Caki2 (cell line): ENCODE measurements at places on chromosomes 6 and 20. TPM values are rescaled to one million over a fixed set of nuclear protein-coding genes. Genes with fewer than 3 reads are reported as not detected.

The PHACTR3 gene
- not detected in 2 replicates for total RNA-seq

The TOMM6 gene
- total RNA-seq, result 264 and 306 TPM in 2 replicates

The SLCO4A1 gene
- total RNA-seq, result 65.5 and 77.6 TPM in 2 replicates

The ULBP2 gene
- total RNA-seq, result 7.1 and 8.8 TPM in 2 replicates

The GLO1 gene
- 227 and 273 TPM in 2 replicates for total RNA-seq

The EEF1A2 gene
- 249 and 281 TPM in 2 replicates for total RNA-seq

The KIF13A gene
- 23.7 and 26.4 TPM in 2 replicates for total RNA-seq

The SIRPD gene
- total RNA-seq, result not detected in 2 replicates

The RBM12 gene
- 52.0 and 59.2 TPM in 2 replicates for total RNA-seq

The PI16 gene
- not detected in 2 replicates for total RNA-seq

The PAK5 gene
- not detected in 2 replicates for total RNA-seq

The TOP1 gene
- 10.3 and 18.4 TPM in 2 replicates for total RNA-seq

The MYB gene
- 0.95 TPM in 1 of 2 replicates, not detected in the other for total RNA-seq

The TAB2 gene
- 18.4 and 27.2 TPM in 2 replicates for total RNA-seq

The SLPI gene
- 1.5 TPM in 1 of 2 replicates, not detected in the other for total RNA-seq

The BPI gene
- not detected in 2 replicates for total RNA-seq

The TMEM217 gene
- 0.74 TPM in 1 of 2 replicates, not detected in the other for total RNA-seq

GRCh38 chr6:136158387-136158821, 91.7 kb downstream of the MTFR2 start:
- peak; percentile 3 for DNase-seq

- DNase-seq, result no peak
Measured at GRCh38 chr6:6723921-6724538, 135.5 kb downstream of the LY86 start.

GRCh38 chr6:152848919-152849318, 98.3 kb downstream of the VIP start:
- DNase-seq, result no peak

GRCh38 chr6:11912420-11912819, 99.7 kb upstream of the HIVEP1 start:
- DNase-seq, result no peak

- DNase-seq, result no peak
Measured at GRCh38 chr6:95328231-95328630, 249.1 kb upstream of the MANEA start.

DNA sequence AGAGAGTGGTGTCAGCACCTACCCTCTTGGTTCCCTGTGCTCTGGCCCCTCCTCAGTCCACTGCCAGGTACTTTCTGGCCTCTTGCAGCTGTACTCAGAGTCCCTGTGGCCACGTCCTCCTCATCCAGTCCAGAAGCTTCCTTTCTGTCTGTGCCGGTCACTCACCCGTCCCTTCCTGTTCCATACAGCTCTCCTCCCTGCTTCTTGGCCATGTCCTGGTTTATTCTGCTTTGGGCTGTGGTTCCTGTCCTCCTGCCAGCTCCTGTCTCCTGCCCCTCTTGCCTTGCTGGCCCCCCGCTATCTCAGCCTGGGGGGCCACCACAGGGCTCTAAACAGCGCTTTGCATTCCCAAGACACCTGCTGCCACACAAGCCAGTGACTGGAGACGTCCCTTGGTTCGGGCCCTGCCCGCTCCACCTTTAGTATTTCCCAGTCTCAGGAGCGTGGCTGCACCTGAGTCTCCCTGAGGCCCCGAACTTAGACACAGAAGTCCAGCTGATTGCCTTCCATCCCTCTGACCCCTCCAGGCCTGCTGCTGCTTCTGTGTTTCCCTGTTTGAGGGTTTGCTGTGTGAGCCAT, 15.5 kb upstream of the RBM38 start:
- DNase-seq, result no peak

GRCh38 chr6:73418081-73418741, 23.6 kb downstream of the DDX43 start:
- DNase-seq, result no peak

GRCh38 chr6:141988954-141989705, 143.6 kb upstream of the GJE1 start:
- DNase-seq, result peak; percentile 45

- DNase-seq, result no peak
Measured at GRCh38 chr6:13427801-13428582, 59.4 kb downstream of the GFOD1 start.

GRCh38 chr6:15365273-15365687, 119.4 kb downstream of the JARID2 start:
- DNase-seq, result no peak

GRCh38 chr6:72524011-72524645, 97.7 kb upstream of the KCNQ5 start:
- DNase-seq, result no peak

- no peak for DNase-seq
Measured at GRCh38 chr6:149278997-149279396, 38.5 kb upstream of the TAB2 start.

DNA sequence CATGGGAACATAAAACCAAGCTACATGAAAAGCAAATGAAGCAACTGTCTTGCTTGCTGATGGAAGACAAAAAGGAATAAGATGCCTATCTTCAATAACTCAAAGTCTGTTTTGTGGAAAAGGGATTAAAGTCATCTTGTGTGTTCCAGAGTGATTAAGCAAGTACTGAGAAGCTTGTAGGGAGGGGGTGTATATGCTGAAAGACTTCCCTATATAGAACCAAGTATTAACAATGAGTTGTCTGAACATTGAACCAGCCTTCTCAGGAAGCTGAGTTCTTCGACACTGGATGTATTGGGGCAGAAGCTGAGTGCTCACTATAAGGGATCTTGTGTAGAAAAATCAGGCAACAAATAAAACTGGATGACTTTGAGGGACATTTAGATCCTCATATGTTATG, 451.8 kb downstream of the CD83 start:
- no peak for DNase-seq

DNA sequence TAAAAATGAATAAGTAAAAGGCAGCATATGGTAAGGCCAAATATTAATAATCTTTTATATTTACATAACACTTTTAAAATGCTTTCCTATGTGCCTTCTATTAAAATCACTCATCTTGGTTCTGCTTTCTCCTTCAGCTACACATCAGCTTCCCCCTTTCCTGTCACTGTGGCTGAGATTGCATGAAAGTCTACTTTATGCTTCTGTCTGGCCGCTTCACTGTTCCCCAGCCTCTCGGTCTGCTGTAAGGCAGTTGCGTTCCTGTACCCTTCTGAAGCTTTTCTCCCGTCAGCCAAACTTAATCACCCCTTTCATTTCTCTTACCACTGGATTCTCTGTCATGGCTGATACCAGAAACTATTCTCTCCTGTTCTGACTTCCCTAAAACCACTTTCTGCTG, 34.6 kb downstream of the SOX4 start:
- no peak for DNase-seq

DNA sequence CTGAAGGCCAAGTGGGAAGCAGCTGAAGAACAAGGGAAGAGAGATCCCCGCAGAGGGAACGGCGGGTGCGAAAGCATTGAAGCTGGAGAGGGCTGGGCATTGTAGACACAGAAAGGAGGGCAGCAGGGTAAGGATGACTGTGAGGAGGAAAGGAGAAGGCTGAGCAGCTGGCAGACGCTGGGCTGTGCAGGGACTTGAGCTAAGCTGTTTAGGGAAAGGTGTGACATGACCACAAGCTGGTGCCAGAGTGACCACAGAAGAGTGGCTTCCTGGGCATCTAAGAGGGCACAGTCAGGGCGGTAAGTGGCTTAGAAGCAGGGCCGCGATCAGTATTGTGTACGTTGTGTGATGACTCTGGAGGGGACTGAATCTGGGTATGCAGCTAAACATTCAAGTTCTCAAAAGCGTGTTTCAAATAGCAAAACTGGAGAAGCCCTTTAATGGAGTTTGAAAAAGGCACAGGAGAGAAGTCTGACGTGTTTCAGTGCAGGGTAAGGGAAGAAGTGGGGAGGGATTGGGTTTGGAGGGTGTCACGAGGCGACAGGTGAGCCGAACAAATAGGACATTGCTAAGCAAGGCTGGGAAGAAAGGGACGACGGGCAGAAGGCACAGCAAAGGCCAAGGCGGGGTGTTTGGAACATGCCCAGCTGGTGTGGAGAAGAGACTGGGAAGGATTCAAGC, 46.1 kb upstream of the ARFGEF2 start:
- DNase-seq, result no peak

- no peak for DNase-seq
Measured at GRCh38 chr6:155130161-155130853, 133.5 kb upstream of the CLDN20 start.

GRCh38 chr6:54768494-54768893, 78.1 kb upstream of the FAM83B start:
- DNase-seq, result no peak

DNA sequence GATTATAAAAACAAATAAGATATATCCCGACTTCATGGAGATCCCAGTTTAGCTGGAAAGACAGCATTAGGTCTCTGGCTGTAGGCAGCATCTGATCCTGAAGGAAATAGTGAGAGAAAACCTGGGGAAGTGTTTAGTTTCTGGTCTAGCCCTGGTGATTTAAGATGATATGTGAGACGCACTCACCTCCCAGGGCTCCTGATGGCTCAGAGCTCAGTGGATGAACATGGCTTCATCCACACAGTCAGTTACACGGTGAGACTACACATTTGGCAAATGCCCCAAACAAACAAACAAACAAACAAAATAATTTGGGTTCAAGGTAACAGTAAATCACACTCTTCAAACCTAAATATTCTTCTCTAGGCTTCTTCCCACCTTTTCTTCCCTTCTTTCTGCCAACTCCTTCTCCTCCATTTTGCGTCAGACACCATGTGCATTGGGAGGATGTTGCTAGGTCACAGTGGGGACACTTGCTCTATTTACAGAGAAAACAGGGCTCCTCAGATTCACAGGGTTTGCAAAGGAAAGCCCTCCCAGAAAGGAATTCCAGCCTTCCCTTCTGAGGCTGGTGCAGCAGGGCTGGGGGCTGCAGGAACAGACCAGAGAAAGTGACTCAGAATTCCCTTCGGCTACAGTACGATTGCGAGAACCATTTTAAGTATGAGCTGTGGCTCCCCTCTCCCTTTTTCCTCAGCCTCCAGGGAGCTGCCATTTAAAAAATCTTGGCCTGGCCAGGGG, 59.6 kb upstream of the SALL4 start:
- DNase-seq, result no peak

- no peak for DNase-seq
Measured at GRCh38 chr6:101534386-101534785, 140.9 kb downstream of the GRIK2 start.

- no peak for DNase-seq
Measured at GRCh38 chr6:111522393-111523020, 39.5 kb upstream of the REV3L start.

DNA sequence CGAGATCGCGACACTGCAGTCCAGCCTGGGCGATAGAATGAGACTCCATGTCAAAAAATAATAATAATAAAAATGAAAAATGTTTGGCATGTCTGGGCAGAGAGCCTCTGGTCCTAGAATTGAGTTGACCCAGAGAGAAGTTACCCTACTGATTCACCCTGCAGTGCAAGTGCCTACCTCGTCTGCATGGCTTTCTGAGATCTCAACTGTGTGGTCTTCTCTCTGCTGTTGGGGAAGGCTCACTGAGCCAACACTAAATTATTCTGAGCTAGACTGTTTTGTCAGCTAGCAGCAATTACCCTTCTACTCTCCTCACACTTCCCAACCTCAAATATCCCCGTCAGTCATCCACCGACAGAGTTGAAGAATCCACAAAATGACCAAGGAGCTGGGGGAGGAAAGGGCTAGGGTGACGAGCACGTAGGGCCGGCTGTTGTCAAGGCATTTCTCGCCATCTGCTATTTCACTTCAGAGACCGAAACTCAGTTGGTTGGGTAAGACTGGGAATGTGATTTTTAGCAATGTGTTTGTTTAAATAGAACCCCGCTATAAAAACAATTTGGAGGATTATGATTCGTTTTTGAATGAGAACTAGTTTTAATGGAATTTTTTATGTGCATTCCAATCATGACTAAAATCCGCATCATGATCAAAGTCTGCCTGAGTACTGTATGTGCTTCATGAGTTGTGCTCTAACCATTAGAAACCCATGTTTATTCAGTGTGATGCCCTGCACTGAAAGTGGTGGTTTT, 9.4 kb downstream of the MAS1 start:
- DNase-seq, result peak; percentile 89

DNA sequence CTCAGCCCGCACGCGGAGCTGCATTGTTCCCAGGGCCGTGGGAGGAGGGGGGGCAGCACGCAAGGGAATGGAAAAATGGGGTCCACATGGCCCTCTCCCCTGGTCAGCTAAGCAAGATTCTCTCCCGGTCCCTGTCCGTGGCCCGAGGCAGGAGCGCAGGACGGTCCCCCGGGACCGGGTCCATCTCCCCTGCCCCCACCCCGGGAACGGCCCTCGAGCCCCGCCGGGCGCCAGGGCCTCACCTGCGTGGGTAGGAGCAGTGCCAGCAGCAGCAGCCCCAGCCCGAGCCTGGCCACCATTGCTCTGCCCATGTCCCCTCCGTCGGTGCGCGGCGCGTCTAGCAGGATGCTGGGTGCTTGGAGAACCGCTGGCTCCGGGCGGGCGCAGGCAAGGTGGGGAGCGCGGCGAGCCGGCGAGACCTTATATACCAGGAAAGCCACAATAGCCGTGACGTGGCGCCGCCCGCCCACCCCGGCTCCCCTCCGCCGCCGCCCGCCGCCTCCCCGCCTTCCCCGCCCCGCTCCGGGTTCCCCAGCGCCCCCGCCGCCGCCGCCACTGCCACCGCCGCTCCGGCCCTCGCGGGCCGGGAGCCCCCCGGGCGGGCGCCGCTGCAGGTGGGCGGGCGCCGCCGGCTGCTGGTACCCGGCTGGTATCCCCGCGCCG, at the start of gene CD24:
Gene CD24, minus strand, starts transcription at position 394 of the 663 bp plus-strand sequence. Its CDS starts 83 bp downstream, at position 311.
- DNase-seq, result peak; percentile 74

DNA sequence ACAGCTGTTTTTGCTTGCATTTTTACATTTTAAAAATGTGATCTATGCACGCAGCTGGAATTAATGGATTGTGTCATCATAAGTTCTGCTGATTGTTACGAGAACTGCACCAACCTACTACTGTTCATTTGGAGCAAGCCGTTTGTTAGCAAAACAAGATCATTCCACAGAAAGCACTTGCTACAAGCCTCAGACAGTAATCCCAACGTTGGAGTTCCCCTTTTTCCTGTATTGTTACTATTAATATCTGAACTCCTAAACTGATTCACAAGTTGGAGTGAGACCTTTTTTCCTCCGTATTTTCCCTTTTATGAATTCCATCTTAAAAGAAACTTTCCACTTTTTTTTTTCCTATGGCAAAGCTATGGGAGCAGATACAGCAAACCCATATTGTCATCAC, 3.5 kb downstream of the TENT5A start:
- no peak for DNase-seq

DNA sequence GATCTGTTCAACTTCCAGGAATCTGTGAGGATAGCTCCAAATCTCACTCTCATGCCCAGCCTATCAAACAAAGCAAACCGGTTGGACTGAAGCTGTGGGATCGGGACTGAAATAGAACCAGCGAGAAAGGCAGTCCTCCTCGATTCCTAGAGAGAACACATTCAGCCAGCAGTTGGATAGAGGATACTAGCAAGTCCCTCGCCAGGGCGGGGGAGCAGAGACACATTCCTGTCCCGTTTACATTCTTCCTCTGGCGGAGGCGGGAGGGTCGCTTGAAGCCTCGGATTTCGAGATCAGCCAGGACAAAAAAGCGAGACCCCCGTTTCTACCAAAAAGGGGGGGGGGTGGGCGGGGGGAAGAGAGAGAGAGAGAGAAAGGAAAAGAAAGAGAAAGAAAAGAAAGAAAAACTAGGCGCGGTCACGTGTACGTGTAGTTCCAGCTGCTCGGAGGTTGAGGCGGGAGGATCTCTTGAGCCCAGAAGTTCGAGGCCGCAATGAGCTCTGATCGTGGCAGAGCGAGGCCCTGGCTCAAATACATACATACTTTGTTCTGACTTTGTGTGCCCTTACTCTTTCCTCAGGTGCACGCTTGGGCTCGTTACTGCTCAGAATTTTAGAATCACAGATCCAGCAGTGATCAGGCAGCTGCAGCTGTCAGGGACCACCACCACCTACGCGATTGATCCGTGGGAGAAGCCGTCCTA, 19.5 kb downstream of the ZNF311 start:
- DNase-seq, result peak; percentile 95

GRCh38 chr6:34804543-34804942, 12.7 kb downstream of the BLTP3A start:
- DNase-seq, result no peak
